ENCODE measurements at places on chromosomes 3 and 15. TPM values are rescaled to one million over a fixed set of nuclear protein-coding genes. Genes with fewer than 3 reads are reported as not detected.

Gene TTLL13
- 0.29 TPM for total RNA-seq

Gene RASGRP1
- total RNA-seq: 9.0 TPM

Gene EXD1
- not detected for total RNA-seq

Gene SPINK8
- total RNA-seq: not detected

Gene BTLA
- not detected for total RNA-seq

Gene EPHB1
- 0.73 TPM for total RNA-seq

Gene ZPLD1
- 0.64 TPM for total RNA-seq

Gene FGF7
- not detected for total RNA-seq

Gene SCAMP5
- 10.7 TPM for total RNA-seq

Gene AKAP13
- 169 TPM for total RNA-seq

Gene TMEM212
- total RNA-seq: not detected

Gene CX3CR1
- not detected for total RNA-seq

Gene DENND4A
- 26.0 TPM for total RNA-seq

Gene STRIT1
- not detected for total RNA-seq

Gene HHLA2
- total RNA-seq: 7.2 TPM

Gene ACP3
- total RNA-seq: 3.8 TPM

Measured in Calu3 (cell line).